Bronchial epithelial cell (primary cell): ENCODE measurements at places on chromosomes 13 and 19.
A peak's percentile ranks its signal among the peaks of the same experiment; 100 is the strongest.

GRCh38 chr13:24365191-24365590 is 55.8 kb downstream of the C1QTNF9 start:
- no peak for DNase-seq

DNA sequence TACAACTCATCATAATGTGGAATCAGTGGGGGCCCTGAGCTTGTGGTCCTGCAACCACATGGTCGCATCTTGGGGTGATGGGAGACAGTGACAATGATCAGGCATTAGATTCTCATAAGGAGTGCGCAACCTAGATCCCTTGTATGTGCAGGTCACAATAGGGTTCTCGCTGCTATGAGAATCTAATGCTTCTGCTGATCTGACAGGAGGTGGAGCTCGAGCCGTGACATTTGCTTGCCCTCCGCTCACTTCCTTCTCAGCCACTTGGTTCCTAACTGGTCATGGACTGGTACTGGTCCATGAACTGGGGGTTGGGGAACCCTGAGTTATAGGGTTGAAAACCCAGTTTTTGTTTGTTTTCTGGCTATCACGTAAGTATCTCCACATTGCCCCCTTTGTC is 1290.9 kb upstream of the ATXN8OS start:
- DNase-seq: no peak

DNA sequence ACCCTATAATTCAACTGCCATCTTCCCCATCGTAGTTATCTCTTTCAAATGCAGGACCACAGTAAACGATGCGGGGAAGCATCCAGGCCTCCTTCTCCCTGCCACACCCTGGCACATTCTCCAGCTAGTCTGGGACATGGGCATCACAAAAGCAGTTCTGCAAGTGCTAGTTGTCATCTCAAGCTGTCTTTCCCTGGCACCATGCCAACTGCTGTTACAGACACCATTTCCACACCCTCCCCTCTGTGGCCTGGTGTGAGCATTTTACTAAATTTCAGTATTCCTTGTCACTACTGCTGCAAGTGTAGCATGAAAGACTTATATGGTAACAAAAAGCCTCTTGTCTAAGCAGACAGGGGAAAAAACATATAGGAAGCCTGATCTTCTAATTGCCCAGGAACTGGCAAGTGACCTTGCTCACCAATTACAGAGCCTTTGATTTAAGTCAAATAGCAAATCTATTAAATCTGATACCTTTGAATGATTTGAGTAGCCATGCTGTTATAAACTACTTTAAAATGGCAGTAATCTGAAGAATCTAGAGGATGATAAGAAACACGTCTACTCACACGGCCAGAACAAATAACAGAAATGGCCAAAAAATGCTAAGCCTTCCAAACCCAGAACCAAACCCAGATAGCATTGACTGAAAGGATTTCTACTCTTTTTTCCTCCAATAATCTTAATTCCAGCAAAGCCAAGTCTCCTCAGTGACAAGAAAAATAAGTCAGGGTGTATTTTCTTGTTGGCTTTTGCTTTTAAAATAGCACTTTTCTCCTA is 179.0 kb downstream of the NUFIP1 start:
- no peak for DNase-seq

- peak; percentile 77 for DNase-seq
Measured at GRCh38 chr19:6125571-6125989, 9.9 kb upstream of the ACSBG2 start.

- DNase-seq: no peak
Measured at GRCh38 chr19:20478936-20479335, 86.6 kb downstream of the ZNF737 start.

DNA sequence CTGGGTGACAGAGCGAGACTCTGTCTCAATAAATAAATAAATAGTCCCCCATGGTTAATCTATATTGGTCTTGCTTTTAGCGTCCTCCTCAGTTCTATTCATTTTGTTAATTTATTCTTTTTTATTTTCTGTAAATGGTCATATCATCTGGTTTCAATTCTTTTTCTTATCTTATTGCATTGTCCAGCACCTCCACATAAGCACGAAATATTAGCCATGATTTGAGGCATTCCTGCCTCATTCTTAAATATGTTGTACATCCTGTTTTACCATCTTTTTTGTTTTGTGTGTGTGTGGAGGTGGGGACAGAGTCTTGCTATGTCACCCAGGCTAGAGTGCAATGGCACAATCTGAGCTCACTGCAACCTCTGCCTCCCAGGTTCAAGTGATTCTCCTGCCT is 24.6 kb upstream of the CCDC124 start:
- DNase-seq: no peak

GRCh38 chr19:3471954-3472655 is 8.2 kb downstream of the SMIM24 start:
- no peak for DNase-seq

- DNase-seq: no peak
Measured at GRCh38 chr13:75326173-75327134, 155.5 kb downstream of the TBC1D4 start.

GRCh38 chr13:73065665-73066340 is 7.0 kb downstream of the KLF5 start:
- DNase-seq: peak; percentile 81

DNA sequence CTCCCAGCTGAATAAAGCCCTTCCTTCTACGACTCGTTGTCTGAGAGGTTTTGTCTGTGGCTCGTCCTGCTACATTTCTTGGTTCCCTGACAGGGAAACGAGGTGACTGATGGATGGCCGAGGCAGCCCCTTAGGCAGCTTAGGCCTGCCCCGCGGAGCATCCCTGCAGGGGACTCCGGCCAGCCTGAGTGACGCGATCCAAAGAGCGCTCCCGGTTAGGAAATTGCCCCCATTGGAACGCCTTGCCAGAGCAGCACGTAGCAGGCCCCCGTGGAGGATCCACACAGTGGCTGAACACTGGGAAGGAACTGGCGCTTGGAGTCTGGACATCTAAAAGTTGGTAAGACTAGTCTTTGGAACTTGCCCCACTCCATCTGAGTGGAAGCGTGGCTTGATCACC is 296.8 kb upstream of the SGCG start:
- DNase-seq: no peak

- DNase-seq: no peak
Measured at GRCh38 chr13:53215563-53215962, 186.9 kb downstream of the OLFM4 start.

DNA sequence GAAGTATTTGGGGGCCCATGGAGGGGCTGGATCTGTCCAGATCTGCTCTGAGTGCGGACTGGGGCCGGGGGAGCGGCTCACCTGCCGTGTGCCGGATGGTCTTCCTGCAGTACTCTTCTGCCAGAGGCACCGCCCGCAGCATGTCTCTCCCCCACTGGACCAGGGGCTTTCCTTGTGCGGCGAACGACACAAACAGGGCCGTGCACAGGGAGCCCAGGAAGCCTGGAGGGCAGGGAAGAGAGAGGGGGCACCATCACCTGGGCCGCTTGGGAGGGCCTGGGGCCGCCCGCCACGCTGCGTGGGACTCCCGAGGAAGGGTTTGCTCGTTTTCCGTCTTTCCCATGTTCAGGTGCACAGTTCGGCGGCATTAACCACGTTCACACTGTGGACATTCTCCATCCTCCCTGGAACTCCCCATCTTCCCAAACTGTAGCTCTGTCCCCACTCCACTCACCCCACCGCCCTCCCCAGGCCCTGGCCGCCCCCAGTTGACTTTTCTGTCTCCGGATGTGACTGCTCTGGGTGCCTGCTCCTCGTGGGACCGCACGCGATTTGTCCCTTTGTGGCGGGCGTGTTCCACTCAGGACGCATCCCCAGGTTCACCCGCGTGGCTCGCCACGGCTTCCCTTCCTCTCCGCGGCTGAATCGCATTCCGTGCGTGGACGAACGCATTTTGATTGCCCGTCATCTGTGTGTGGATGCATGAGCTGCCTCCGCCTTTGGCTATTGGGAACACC is 24.2 kb downstream of the ADPRHL1 start:
- no peak for DNase-seq

- DNase-seq: peak; percentile 65
Measured at GRCh38 chr19:5048091-5048726, 79.3 kb downstream of the KDM4B start.

GRCh38 chr13:109323338-109323737 is 463.0 kb downstream of the IRS2 start:
- no peak for DNase-seq

DNA sequence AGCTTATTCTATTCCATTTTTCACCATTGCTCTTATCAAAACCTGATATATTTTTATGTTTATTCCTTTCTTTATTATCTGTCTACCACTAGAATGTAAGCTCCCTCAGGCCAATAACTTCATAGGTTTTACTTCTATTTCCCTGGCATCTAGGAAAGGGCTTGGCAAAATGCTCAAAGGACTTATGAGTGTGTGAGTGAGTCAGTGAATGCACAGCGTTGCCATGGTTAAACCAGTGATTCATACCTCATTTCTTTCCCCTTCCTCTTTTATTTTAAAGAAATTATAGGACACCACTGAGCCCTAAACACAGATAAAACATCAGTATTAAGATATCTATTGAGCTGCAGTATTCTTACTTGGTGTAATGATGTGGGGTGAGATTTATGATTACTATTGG is 162.1 kb downstream of the GPC6 start:
- DNase-seq: peak; percentile 60

- no peak for DNase-seq
Measured at GRCh38 chr13:88919970-88920628, 1248.9 kb downstream of the SLITRK5 start.

- no peak for DNase-seq
Measured at GRCh38 chr13:27170516-27171243, 931 bp downstream of the USP12 start.

DNA sequence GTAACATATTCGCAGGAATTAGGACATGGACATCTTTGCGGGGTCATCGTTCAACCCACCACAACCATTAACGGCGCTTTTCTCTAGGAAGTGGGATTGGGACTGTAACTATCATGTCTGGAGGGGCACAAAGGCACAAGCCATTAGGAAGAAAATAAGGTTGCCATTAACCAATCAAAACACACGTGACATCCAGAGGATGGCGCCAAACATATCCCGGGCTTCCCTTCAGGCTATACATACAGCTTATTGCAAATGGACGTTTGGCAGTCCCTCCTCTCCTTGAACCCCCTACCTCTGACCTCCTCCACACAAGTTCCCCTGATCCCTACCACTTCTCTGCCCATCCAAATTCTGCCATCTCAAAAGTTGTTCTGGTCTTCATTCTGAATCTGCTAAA is 26.6 kb upstream of the GSX1 start:
- DNase-seq: no peak
